Endothelial cell of coronary artery (primary cell): ENCODE measurements at places on chromosomes 13 and 19. TPM values are rescaled to one million over a fixed set of nuclear protein-coding genes. Genes with fewer than 3 reads are reported as not detected.

The PSG1 gene
- total RNA-seq = not detected in 2 replicates

The SBK2 gene
- not detected in 2 replicates for total RNA-seq

The LRRC4B gene
- total RNA-seq = 0.09 and 0.63 TPM in 2 replicates

The PRODH2 gene
- not detected in 2 replicates for total RNA-seq

The ZNF546 gene
- total RNA-seq = 3.2 and 4.1 TPM in 2 replicates

The MYCBP2 gene
- total RNA-seq = 77.4 and 87.4 TPM in 2 replicates

The TNFSF9 gene
- 0.75 and 0.99 TPM in 2 replicates for total RNA-seq

The PLPP2 gene
- total RNA-seq = 6.1 and 20.0 TPM in 2 replicates

The GIPR gene
- 0.09 TPM in 1 of 2 replicates, not detected in the other for total RNA-seq

The RASAL3 gene
- total RNA-seq = 2.8 and 4.7 TPM in 2 replicates

The CDC37 gene
- 355 and 421 TPM in 2 replicates for total RNA-seq

The RNF225 gene
- 0.09 TPM in 1 of 2 replicates, not detected in the other for total RNA-seq

The SIGLECL1 gene
- not detected in 2 replicates for total RNA-seq

The FFAR2 gene
- total RNA-seq = not detected in 2 replicates

The GJB2 gene
- not detected in 2 replicates for total RNA-seq

The ZNF579 gene
- 3.0 and 4.4 TPM in 2 replicates for total RNA-seq

The MYO1F gene
- 0.09 and 0.28 TPM in 2 replicates for total RNA-seq

The APOE gene
- total RNA-seq = 0.28 and 0.81 TPM in 2 replicates

The RFPL4A gene
- 0.36 TPM in 1 of 2 replicates, not detected in the other for total RNA-seq

The FCAR gene
- total RNA-seq = not detected in 2 replicates

The SHC2 gene
- 2.6 and 4.5 TPM in 2 replicates for total RNA-seq

The CGB8 gene
- not detected in 2 replicates for total RNA-seq

The MTUS2 gene
- under 0.01 TPM in 2 replicates for total RNA-seq

The PLVAP gene
- 0.75 and 2.2 TPM in 2 replicates for total RNA-seq

The NEK3 gene
- total RNA-seq = 12.8 and 15.2 TPM in 2 replicates

The ZNF90 gene
- total RNA-seq = 0.94 TPM in 1 of 2 replicates, not detected in the other

The NHLRC3 gene
- total RNA-seq = 5.8 and 11.0 TPM in 2 replicates

The COG3 gene
- total RNA-seq = 25.4 and 32.4 TPM in 2 replicates

The LILRB5 gene
- not detected in 2 replicates for total RNA-seq

The ZNF677 gene
- total RNA-seq = 9.6 and 16.9 TPM in 2 replicates

The ZNF440 gene
- 6.9 and 8.6 TPM in 2 replicates for total RNA-seq

The MAP4K1 gene
- 0.09 TPM in 1 of 2 replicates, not detected in the other for total RNA-seq

The ACP7 gene
- not detected in 2 replicates for total RNA-seq

The PGLYRP1 gene
- total RNA-seq = not detected in 2 replicates

The TMEM86B gene
- 0.72 and 1.1 TPM in 2 replicates for total RNA-seq

The PSG4 gene
- total RNA-seq = 0.47 and 1.2 TPM in 2 replicates

The IGFLR1 gene
- 0.09 and 1.3 TPM in 2 replicates for total RNA-seq

The MYH14 gene
- total RNA-seq = under 0.01 and 0.09 TPM in 2 replicates
